ENCODE measurements at places on chromosomes 6 and 20. TPM values are rescaled to one million over a fixed set of nuclear protein-coding genes. Genes with fewer than 3 reads are reported as not detected.

Gene DEFB125
- total RNA-seq = not detected

Gene GHRH
- not detected for total RNA-seq

Gene C6orf62
- 141 TPM for total RNA-seq

Gene ME1
- total RNA-seq = 0.05 TPM

GRCh38 chr20:35568645-35569044, 26.8 kb downstream of the ERGIC3 start:
- no peak overlapping the region for H3K4me3 ChIP-seq
- peak; percentile 25 for DNase-seq
- no peaks in the 10 kb centered on the region for H3K27me3 ChIP-seq
- H3K36me3 ChIP-seq = no peaks in the 10 kb centered on the region
- no peak overlapping the region for H3K27ac ChIP-seq

DNA sequence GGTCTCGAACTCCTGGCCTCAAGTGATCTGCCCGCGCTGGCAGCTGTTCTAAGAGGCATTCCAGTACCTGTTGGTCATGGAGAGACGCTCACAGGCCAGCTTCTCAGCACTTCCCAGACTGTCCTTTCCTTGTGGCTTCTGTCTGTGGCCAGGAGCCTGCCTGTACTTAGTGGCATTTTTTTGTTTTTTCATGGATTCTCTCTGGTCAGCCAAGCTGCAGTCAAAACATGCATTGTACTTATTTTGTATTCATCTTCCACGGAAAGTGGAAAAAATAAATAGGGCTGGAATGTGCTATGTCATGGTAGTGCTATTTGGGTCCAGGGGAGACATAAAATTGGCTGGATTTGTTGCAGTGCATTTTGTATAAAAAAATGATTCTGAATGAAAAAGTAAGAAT, 29.1 kb downstream of the ZDHHC14 start:
- no peak overlapping the region for H3K27ac ChIP-seq
- H3K4me1 ChIP-seq = no peaks in the 10 kb centered on the region
- H3K36me3 ChIP-seq = no peaks in the 10 kb centered on the region
- H3K4me3 ChIP-seq = no peak overlapping the region

DNA sequence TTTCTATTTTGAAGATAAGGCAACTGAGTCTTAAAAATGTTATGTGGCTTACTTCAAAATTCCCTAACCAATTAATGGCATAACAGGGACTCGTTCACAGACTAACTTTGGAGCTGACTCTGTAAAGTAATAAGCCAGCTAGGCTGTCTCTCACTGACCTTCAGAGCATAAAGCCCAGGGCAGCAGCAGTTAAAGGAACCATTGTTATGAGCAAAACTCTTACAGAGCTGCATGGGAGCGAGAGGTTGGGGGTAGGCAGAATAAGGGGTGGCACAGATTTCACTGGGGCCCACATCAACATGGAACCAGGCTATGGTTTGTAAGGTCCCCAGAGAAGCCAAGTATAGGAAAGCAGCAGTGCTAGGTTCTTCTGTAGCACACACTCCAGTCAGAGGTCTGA, 637.8 kb downstream of the RFPL4B start:
- no peak for DNase-seq
- H3K36me3 ChIP-seq = no peaks in the 10 kb centered on the region
- no peaks in the 10 kb centered on the region for H3K27me3 ChIP-seq
- no peaks in the 10 kb centered on the region for H3K4me1 ChIP-seq

DNA sequence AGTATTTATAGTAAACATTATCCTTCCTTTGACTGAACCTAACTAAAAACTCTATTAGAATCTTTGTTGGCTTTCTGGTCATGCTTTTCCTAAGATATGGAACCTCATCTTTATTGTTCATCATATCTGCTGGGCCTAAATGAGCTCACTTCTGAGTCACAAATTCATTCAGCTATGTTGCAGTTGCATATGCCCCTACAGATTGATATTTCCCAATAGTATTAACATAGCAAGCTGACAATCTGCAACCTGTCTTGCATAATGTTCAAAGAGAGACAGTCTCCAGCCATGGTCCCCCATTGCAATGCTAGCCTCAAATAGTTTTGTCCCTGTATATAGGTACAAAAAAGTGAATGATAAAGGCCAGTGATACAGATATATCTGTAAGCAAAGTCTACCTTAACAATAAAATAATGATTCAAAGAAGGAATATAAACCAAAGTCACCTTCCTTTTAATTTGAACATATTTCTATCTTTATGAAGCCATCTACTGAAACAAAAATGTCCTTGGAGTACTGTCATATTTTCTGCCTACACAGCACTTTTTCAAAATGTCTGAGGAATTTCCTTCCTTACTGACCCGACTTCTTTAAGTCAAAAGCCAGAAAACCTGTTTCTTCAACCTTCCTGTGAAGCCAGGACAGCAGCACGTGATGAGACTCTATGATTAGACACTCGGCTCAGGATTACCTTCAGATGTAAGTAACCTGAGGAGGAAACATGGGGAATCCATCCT, 140.7 kb downstream of the UBE3D start:
- H3K27ac ChIP-seq = no peak overlapping the region
- H3K4me1 ChIP-seq = no peaks in the 10 kb centered on the region
- no peak for DNase-seq
- peaks cover 15% of the 10 kb centered on the region for H3K36me3 ChIP-seq
- H3K27me3 ChIP-seq = no peaks in the 10 kb centered on the region
- H3K4me3 ChIP-seq = no peak overlapping the region

- H3K27ac ChIP-seq = peak overlapping the region; percentile 27
- no peak for DNase-seq
- no peak overlapping the region for H3K4me3 ChIP-seq
- H3K36me3 ChIP-seq = no peaks in the 10 kb centered on the region
- peaks cover 20% of the 10 kb centered on the region for H3K4me1 ChIP-seq
These were observed 33.2 kb upstream of the PAQR8 start for GRCh38 chr6:52328729-52329128.

All from activated CD4-positive, alpha-beta T cell treated with anti-CD3 and anti-CD28 coated beads for 36 hours (primary cell).